ENCODE measurements at places on chromosomes 7 and 10. TPM values are rescaled to one million over a fixed set of nuclear protein-coding genes. Genes with fewer than 3 reads are reported as not detected.

The TMEM184A gene
- 75.8 TPM for total RNA-seq

The CALML5 gene
- not detected for total RNA-seq

The OPN1SW gene
- total RNA-seq, result not detected

The MINDY3 gene
- 16.5 TPM for total RNA-seq

The ABLIM1 gene
- 89.4 TPM for total RNA-seq

The MRC1 gene
- total RNA-seq, result not detected

The VSTM4 gene
- total RNA-seq, result not detected

The GPR158 gene
- not detected for total RNA-seq

The ZNF727 gene
- total RNA-seq, result not detected

The SEC31B gene
- 6.7 TPM for total RNA-seq

The DGKI gene
- not detected for total RNA-seq

The WIPF3 gene
- 4.9 TPM for total RNA-seq

The CYP26C1 gene
- total RNA-seq, result 0.39 TPM

Data from Calu3 (cell line).